ENCODE measurements at places on chromosomes 5 and 9.

GRCh38 chr5:59757442-59757841 is 136.1 kb downstream of the PDE4D start:
- DNase-seq = no peak

- no peak for DNase-seq
Observed at GRCh38 chr5:15008476-15008875, 136.9 kb upstream of the ANKH start.

- DNase-seq = no peak
Observed at GRCh38 chr5:176440927-176441706, 7.1 kb upstream of the FAF2 start.

DNA sequence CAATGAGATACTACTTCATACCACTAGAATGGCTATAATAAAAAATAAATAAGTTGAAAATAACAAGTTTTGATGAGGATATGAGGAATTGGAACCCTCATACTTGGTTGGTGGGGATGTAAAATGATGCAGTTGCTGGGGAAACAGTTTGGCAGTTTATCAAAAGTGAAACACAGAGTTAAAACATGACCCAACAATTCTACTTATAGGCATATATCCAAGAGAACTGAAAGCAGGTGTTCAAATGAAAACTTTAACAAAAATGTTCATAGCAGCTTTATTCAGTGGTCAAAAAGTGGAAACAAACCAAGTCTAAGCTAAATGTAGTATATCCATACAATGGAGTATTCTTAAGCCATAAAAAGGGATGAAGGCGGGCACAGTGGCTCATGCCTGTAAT is 13.1 kb upstream of the LHFPL2 start:
- DNase-seq = no peak

GRCh38 chr9:87227456-87227855 is 270.2 kb upstream of the DAPK1 start:
- no peak for DNase-seq

GRCh38 chr5:96067251-96067650 is 105.6 kb upstream of the ELL2 start:
- no peak for DNase-seq

GRCh38 chr5:139343476-139343875 is 1.8 kb downstream of the PAIP2 start:
- no peak for DNase-seq

GRCh38 chr9:121909111-121909510 is 184.0 kb downstream of the TTLL11 start:
- DNase-seq = no peak

DNA sequence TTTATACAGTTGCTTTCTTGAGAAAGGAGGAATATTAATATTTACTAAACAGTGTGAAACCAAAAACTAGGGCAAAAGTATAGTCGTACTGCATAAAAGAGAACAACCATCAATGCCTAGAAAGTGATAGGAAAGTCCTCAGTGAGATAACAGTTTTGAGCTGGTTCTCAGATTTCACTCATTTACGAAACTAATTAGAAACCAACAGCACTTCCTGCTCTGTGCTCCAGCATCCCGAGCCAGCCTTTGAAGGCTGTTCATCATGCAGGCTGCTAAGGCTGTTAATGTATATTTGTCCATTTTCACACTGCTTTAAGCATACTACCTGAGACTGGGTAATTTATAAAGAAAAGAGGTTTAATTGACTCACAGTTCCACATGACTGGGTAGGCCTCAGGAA is 2039.9 kb downstream of the EFNA5 start:
- no peak for DNase-seq

DNA sequence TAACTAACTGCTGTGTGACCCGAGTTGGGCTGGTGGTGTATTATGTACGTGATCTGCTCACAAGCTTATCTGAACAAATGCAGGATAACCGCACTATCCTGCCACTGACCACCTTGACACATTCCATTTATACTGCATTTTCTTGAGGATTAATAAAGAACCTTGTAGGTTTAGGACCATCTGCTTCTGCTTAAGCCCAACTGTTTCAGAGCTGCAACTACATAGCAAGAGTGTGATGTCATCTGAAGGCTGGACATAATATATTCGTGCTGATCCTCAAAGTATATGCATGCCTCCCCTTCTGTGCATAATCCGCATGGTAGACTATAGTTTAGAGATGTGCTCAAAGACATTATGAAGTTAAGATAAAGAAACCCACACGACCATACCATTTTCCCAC is 435.9 kb downstream of the BNC2 start:
- no peak for DNase-seq

GRCh38 chr9:4700932-4701331 is 21.6 kb downstream of the CDC37L1 start:
- no peak for DNase-seq

GRCh38 chr5:127865273-127865672 is 162.1 kb downstream of the CCDC192 start:
- no peak for DNase-seq

DNA sequence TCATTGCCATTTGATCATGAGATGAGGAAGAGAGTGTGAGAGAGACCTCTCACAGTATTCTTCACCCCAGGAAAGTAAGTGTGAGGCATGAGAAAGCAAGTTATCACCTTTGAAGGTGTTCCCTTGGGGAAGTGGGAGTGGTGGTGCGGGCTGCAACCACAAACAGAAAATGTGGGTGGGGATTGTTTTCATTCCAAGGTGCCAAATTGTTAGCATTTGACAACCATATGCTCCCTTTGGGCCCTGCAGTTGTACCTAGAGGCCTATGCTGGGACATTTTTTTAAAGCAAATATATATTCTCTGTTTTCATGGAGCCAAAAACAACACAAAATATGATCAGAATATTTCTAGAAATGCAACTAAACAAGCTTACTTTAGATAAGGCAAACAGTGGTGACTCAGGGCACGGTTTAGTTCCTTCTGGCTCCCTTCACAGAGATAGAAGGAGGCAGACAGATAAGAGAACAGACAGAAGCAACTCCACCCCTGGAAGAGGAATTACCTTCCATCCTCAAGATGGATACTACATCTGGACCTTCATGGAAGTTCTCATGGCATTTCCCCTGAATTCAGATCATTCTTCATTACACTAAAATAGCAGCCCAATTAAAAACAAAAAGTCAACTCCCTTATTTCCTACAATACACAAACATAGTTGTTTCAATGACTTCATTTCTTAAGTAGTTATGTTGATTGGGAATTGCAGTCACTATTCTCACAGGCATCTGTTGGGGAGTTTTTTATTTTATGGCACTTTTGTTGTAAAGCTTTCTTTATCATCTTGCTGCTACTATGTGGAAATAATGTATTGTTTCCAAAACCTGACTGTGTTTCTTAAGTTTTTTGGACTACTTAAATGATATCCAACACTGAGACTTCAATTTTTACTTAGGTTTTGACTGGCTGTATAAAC is 416.6 kb downstream of the PLK2 start:
- DNase-seq = no peak

- DNase-seq = no peak
Observed at GRCh38 chr9:75545287-75545686, 345.2 kb upstream of the PCSK5 start.

GRCh38 chr5:140182075-140182711 is 7.2 kb downstream of the CYSTM1 start:
- DNase-seq = no peak

- no peak for DNase-seq
Observed at GRCh38 chr5:34057569-34057968, 14.6 kb upstream of the C1QTNF3 start.

GRCh38 chr9:108396193-108396592 is 459.6 kb downstream of the ACTL7B start:
- DNase-seq = no peak

DNA sequence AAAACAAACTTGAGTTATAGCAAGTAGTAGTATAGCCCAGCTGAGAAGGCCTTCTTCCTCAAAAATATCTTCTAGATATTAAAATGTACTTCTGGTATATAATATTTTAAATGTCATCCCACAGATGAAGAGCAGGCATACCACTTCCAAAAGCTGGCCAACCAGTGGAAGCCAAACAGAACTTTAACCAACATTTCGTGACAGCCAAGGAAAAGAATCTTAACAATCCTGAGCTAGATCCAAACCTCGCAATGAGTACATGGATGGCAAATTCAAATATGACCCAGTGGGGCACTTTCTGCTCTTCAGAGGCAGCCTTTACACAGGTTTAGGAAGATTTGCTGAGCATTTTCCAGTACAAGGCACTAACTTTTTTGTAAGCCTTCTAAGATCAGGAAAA is 91.8 kb upstream of the ACO1 start:
- DNase-seq = no peak

- no peak for DNase-seq
Observed at GRCh38 chr5:144698484-144698883, 527.8 kb downstream of the KCTD16 start.

- DNase-seq = no peak
Observed at GRCh38 chr5:135874461-135874860, 21.2 kb downstream of the IL9 start.

GRCh38 chr9:72256931-72257330 is 107.7 kb downstream of the GDA start:
- no peak for DNase-seq

DNA sequence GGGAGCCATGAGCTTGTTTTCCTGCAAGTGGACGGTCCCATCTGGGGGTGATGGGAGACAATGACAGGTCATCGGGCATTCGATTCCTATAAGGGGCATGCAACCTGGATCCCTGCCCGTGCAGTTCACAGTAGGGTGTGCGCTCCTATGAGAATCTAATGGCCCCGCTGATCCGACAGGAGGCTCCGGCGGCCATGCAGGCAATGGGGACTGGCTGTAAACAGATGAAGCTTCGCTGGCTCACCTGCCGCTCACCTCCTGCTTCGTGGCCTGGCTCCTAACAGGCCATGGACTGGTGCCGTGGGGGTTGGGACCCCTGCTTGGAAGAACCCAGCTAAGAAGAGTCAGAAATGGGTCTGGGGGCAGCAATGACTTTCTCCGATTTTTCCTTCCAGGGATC is 21.0 kb downstream of the PAEP start:
- no peak for DNase-seq

DNA sequence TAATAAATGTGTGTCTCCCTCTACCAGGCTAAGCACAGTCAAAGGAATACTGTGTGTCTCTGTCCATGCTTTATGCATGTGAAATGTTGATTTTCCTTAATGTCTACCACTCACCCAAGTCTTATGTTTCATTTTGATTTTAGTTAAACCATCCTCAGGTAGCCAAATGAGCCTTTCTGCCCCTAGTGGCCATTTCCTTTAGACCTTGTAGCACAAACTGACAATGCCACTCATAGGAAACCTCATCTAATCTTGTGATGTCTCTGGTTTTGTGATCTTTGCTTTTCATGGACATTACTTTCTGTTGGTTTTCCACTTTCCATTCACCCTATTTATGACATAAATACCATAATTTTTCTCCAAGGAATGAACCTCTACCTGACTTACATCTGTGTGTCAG is 820.8 kb downstream of the MAT2B start:
- no peak for DNase-seq

GRCh38 chr5:165981671-165982070 is 2309.8 kb upstream of the WWC1 start:
- DNase-seq = no peak

DNA sequence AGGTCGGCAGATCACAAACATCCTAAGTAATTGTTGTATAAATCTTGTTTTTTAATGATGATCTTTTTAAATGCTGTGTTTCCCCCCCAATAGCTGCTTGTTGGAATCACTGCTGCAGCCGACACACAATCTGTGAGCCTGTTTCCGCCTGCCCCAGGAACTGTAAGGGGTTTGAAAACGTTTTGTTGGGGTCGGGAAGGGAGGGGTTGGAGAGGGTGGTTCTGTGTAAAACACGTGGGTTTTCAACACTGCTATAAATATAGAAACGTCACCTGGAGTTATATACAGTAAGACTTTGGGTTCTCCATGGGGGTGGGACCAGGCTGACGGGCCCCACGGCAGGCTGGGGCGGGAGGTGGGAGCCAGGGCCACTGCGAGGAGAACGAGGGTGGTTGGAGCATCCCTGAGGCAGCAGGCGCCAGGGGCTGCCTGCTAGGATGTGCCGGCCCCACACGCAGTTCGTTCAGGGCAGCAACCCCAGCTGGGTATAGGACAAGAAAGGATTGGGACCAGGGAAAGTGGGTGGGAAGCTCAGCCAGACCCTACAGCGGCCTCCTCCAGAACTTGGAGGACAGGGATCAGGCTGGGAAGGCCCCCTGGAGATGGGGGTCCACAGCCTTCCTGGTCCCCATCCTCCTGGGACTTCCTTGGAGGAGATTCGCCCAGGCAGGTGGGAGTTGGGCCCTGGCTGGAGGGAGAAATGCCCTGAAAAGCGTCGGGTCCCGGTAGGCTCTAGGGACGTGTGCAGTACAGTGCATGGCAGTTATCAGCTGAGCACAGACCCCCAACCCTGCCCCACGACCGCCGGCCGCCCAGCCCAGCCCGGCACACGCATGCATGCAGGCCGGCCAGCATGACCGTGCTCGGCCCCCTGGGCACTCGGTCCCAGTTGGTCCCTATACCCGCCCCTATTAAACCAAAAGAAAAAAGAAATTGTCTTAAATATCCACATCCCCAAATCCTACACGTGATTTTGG is 9.7 kb downstream of the RNF44 start:
- no peak for DNase-seq

- no peak for DNase-seq
Observed at GRCh38 chr9:125089331-125089730, 54.0 kb downstream of the SCAI start.

GRCh38 chr5:96115147-96115807 is 153.6 kb upstream of the ELL2 start:
- no peak for DNase-seq

DNA sequence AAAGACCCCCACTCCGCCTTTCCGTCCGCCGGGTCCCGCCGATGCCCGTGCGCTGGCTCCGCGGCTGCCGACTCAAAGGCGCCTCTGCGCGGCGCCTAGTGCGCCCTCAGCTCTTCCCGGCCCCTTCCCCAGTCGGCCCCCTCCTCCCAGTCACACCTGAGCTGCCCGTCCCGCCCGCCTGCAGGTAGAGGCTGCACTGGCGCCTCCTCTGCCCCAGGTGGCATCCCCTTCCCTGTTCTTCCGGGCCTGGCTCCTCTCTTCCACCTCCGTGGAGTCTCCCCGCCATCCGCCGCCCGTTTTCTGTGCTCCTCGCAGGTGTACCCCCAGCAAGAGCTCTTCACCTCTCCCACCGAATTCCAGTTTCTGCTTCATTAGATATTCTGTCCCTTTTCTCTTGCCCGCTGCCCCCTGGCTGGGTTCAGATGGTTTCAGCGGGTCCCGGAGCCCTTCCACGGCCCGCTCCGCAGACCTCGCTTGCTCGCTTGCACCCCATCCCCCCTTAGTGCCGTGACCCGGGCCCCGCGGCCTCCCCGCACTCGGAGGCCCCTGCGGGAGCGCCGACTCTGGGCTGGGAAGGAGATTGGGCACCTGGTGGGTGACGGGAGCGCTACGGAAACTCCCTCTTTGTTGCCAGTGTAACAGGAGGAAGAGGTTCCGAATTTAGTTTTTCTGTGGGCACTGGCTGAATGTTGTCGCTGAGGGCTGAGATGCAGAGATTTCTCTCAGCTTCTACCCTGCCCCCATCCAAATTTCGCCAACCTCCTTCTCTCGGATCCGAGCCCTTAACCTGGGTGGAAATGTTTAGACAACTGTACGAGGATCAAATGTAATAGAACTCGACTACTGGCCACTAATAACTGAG is 809 bp downstream of the SLC44A1 start:
- peak; percentile 40 for DNase-seq
